ENCODE measurements at places on chromosomes 3 and 15.
A peak's percentile ranks its signal among the peaks of the same experiment; 100 is the strongest.

DNA sequence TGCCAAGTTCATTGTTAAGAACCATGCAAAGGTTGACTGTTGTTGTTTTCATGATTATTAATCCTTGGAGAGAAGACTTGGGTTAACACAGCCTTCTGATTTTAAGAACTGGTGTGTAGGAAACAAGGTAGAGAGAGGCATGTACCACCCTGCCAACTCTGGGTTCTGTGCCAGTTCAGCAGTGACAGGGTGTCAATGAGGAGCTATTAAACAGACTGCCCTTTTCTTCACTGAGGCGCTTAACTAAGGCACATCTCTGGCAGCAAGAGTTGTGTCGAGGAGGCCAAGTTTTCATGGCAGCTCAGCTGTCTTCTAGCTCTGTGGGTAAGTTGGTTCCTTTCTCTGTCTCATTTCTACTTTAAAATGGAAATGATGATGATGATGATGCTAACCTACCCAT is 117.6 kb downstream of the FEZF2 start:
- DNase-seq, result no peak

- no peak for DNase-seq
These were observed 88.6 kb downstream of the NR1I2 start for GRCh38 chr3:119870512-119870911.

DNA sequence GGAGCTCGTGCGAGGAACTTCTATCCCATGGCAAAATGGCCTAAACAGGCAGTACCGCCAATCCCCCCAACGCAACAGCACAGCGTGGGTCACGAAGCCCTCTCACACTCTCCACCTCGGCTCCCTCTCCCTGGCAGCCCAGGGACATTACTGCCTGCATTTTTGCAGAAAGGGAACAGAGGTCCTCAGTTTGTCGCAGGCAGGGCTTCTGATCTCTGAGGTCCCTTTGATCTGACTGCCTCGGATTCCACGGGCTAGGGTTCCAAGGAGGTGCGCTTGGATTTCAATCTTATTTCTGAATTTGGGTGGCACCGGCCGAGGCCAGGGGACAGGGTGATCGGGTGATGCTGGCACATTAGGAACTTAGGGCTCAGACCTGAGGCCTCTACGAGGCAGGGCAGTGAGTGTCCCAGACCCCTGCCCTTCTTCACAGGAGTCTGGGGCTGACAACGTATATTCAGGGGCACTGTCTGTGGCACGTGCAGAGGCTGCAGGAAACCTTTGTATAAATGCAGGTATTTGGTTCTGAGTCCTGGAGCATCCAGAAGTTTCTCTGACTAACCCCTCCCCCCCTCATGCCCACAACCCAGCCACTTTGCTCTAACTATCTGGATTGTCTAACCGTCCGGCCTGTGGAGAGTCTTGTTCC is 197.9 kb downstream of the XXYLT1 start:
- no peak for DNase-seq

DNA sequence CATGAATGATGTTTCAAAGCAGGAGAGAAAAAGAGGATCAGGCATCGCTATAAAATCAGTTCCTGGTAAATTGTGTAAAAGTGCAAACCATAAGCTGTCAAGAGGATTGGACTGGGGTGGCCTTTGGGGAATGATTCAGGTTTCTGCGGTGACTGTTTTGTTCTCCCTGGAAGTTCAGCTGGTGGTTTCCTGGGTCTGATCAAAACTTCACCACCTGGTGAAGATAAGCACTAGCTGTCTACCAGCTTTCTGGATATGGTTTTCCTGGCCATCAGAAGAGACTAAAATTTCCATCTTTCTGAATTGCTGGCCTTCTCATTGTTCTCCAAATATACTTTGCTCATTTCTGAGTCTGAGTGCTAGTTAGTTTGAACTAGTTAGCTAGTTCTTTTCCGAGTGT is 2.7 kb upstream of the NANOGP8 start:
- no peak for DNase-seq

DNA sequence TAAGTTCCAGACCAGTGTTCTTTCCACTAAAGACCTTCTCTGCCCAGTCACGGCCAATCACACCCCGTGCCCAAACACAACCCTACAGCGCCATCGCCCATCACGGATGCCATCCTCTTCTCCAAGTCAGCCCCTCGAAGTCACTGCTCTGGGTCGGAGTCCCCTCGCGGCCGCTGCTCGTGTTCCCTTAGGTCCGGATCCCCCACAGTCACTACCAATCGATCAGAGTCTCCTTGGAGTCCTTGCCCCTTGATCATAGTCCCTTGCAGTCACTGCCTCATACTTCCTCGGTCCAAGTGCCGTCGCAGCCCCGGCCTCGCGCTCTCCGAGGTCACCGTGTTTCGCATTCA is 461 bp downstream of the PCYT1A start:
- DNase-seq, result peak; percentile 27

DNA sequence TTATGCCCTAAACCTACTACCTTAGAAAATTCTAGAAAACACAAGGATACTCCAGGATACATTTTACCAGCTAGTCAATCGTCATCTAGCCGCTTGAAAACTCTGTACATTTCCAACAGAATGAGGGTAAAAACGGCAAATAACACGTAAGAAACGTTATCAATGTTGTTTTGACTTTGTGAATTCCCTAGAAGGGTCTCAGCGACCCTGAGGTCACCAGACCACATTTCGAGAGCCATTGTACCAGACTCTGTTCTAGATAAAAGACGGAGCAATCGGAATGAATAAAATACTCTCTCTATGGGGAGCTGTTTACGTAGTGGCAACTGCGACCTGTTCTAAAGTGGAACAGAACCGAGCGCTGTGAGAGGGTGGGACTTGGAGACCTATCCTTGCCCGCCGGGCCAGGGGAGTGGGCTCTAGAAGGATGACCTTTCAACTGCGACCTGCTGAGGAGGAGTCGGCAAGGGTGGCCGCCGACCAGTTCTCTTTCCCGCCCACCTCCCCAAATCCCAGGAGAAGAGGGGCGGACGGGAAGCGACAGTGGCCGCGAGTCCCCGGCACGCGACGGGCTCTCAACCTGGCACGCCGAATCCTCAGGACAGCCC is 778 bp upstream of the AP4E1 start:
- DNase-seq, result peak; percentile 46

GRCh38 chr3:172696357-172696756 is 14.5 kb downstream of the NCEH1 start:
- no peak for DNase-seq

- no peak for DNase-seq
These were observed 45.8 kb upstream of the ATP2B2 start for GRCh38 chr3:10551139-10551538.

- DNase-seq, result no peak
These were observed 95.6 kb upstream of the TJP1 start for GRCh38 chr15:29917600-29918597.

- DNase-seq, result no peak
These were observed 153.4 kb upstream of the MCTP2 start for GRCh38 chr15:94077938-94078337.

DNA sequence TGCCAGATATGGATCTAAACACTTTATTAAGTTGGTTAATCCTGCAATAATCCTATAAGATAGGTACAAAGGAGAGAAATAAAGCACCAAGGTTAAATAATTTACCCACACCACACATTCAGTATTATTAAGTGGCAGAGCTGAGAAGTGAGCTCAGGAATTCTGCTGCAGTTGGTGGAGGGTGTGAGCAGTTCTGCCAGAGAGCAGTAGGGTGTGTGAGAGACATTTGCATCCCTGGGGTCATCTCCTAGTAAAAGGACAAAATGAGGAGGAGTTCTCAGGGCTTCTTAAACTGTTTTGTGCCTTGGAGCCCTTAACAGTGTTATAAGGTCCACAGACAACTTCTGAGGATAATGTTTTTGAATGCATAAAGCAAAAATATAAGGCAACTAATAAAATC is 484.5 kb downstream of the TAFA4 start:
- DNase-seq, result no peak

DNA sequence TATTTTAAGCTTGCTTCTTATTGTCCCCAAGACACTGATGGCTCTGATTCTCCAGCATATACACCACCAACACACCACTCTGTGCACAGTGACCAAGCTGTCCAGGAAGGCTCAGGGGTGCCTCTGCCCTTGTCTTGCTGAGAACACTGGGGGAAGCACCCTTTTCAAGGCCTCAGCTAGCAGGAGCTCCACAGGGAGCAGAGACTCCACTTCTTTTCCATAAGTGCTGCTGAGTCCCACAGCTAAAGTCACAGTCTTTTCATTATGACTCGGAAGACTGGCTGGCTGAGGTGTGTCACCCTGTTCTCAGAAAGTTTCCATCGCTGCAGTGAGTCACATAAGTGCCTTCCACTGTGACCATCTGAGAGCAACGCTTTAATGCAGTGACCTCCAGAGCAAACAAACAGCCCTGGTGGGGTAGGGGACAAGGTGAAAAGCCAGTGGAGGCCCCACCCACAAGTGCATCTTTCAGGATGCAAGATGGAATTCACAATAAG is 226.9 kb upstream of the CHRNA7 start:
- DNase-seq, result no peak

GRCh38 chr3:58496206-58496857 is 4.4 kb downstream of the KCTD6 start:
- no peak for DNase-seq

DNA sequence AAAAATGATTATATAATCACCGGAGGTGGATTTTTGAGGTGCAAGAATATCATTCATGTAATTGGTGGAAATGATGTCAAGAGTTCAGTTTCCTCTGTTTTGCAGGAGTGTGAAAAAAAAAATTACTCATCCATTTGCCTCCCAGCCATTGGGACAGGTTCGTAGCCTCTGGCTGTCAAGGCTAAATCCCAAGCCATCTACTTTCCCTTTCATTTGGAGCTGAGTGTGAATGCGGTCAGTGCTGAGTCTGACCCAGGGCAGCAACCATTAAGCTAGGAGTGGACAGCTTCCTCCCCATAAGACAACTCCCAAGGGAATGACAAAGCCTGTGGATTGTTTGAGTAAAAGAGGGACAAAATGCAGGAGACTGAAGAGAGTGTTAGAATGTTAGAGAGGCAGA is 33.6 kb downstream of the PARP14 start:
- no peak for DNase-seq

All from stimulated activated CD4-positive, alpha-beta T cell treated with anti-CD3 and anti-CD28 coated beads, TNF-alpha, amount 100 ng/mL, for 48 hours (primary cell).